ENCODE measurements at places on chromosomes 6 and 20. TPM values are rescaled to one million over a fixed set of nuclear protein-coding genes. Genes with fewer than 3 reads are reported as not detected.

- no peak for DNase-seq
Observed at GRCh38 chr20:17887331-17888030, 81.1 kb downstream of the SNX5 start.

DNA sequence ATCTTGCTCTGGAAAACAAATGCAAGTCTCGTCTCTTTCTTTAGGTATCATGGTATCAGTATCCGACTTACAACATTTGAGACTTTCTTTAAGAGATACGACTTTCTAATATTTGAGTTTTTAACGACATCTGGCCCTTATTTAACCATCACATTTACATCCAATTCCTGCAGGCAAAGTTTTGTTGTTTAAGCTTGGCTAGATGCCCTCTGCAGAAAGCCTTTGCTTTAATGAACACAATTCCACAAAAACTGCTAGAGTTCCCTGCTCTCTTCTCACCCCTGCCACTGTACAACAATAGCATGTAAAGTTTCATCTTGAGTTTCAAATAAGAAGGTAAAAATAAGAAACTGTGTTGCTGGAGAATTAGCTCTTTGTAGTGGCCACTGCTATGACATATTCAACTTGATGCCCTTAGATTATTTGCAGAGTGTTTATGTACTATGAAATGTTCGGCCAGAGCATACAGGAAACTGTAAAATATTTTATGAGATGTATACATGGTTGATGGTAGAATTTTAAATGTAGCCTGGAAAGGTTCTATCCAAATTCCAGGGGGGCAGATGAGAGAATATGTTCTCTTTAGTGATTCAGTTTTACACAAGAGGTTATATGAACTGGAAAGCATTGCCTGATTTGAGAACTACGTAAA is 438.6 kb downstream of the CDC5L start:
- DNase-seq: no peak

DNA sequence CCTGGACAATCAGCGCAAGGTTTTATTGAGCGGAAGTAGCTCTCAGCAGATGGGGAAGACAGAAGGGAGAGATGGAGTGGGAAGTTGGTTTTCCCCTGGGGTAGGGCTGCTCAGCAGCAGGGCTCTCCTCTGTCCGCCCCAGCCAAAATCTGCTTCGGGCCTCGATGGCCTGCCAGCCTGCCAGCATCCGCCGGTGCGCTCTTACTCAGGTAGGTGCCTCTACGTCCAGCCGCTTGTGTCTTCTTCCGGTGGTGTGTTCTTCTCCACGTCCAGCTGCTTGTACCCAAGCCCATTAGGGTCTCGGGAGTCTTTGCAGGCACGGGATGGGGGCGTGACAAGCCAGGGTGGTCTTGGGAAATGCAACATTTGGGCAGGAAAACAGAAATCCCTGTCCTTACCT is 1340.0 kb upstream of the MAP3K7 start:
- DNase-seq: no peak

DNA sequence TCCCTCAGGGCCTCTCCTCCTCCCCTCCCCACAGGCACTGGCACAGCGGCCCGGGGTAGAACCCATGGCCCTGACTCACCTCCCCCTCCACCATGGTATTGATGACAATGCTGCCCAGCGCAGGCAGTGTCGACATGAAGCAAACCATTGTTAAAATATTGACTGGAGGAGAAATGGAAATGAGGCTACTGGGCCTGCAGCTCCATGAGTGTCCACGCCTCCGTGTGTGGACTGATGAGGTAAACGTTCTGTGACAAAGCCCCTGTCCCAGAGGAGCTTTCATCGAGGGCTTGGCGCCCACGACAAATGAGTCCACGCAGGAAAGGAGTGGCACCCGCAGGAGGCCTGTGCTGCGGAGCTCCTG is 402.7 kb downstream of the TAF4 start:
- no peak for DNase-seq

The KIF6 gene
- polyA plus RNA-seq: 0.39 TPM

DNA sequence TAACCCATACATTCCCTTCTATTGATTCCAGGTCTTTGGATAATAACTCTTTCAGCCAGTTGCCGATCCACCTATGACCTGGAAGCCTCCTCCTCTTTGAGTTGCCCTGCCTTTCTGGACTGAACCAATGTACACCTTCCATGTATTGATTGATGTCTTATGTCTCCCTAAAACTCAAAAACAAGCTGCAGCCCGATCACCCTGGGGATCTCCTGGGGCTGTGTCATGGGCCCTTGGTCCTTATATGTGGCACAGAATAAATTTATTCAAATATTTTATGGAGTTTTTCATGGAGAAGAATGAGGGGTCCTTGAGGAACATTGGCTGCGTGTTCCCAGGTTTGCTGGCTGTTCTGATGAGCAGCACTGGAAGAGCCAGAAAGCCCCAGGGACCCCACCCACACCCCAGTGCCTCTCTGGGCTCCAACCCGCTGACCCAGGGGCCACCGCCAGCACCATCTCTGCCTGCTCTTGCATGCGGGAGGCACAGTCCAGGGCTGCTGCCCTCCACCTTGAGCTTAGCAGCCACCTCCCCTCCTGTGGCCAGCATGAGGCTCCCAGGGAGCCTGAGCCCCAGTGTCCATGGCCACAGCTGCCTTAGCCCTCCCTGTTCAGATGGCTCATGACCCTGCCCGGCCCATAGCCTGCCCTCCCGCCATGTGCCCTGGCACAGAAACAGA is 36.5 kb upstream of the CST7 start:
- no peak for DNase-seq

The VGLL2 gene
- polyA plus RNA-seq: not detected

DNA sequence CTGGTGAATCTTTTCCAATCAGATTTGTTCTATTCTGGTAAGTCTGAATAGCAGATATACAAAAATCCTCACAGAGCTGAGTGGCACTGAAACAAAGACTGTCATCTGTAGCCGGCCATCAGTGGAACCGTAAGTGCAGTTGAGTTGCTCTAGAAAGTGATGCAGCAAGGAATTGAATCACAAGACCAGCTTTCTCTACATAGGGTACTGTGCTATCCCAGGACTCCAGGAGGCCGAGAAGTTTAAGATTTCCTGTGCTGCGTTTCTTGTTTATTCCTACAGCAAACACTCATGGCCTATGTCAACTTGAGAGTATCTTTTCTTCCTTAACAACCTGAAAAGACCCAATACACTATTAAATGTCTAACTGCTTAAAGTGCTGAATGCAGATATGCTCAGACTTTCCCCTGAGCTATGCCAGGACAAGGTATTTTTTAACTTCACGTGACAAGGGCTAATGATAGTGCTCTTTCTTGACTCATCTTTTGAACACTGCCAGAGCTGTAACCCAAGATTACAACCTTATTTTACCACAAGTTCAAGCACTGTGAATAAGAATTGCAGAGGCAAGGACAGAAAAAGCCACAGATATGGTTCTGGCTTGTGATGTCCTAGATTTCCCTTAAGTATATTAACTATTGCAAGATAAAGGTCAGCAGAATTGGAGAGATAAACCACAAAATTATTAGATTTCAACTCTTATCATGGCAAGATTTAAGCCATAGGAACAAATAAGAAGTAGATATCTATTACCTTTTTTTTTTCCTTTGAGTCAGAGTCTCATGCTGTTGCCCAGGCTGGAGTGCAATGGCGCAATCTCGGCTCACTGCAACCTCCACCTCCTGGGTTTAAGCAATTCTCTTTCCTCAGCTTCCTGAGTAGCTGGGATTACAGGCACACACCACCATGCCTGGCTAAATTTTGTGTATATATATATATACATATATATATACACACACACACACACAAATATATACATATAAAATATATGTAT is 71.6 kb downstream of the GJA1 start:
- DNase-seq: no peak

GRCh38 chr6:135451617-135452190 is 45.8 kb downstream of the AHI1 start:
- DNase-seq: no peak

GRCh38 chr6:156658966-156659821 is 118.0 kb upstream of the ARID1B start:
- no peak for DNase-seq

The LTB gene
- 0.33 TPM for polyA plus RNA-seq

The UNC93A gene
- not detected for polyA plus RNA-seq

- DNase-seq: no peak
Observed at GRCh38 chr6:13838616-13839015, 24.3 kb upstream of the MCUR1 start.

- DNase-seq: no peak
Observed at GRCh38 chr20:6295867-6296256, 173.0 kb upstream of the FERMT1 start.

DNA sequence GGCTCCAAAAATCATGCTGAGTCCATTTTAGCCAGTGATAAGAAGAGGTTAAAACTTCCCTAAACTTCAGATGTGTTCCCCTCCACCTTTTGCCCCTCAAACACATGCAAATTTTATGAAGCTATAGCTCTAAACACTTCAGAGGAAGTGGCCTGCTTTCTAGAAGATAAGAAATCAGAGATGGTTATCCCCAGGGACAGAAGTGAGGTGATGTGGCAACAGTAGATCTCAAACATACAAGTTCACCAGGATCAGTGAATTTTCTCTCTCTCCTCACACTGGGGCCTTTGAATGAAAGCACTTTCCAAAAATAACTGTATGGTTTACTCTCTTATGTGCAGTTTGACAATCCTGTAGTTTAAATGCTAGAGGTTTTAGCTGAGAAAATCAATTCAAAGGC is 332.0 kb downstream of the BTBD9 start:
- DNase-seq: no peak

GRCh38 chr20:6637160-6637579 is 130.3 kb upstream of the BMP2 start:
- no peak for DNase-seq

The LPIN3 gene
- 14.4 TPM for polyA plus RNA-seq

DNA sequence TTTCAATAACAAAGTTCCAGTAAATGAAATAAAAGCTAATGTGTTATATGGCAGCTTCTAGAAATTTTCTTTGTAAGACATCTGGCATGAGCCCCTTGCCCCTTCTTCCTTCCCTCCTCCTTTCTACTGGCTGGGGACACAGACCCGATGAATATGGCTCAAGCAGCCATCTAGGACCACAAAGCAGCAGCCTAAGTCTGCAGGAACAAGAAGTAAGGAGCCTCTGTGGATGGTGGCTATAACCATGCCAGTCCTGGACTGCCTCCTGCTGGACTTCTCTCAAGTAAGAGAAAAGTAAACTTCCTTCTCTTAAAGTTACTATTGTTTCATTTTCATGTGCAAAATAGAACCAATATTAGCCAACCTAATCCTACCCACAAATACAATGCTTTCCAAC is 114.9 kb upstream of the DST start:
- no peak for DNase-seq

DNA sequence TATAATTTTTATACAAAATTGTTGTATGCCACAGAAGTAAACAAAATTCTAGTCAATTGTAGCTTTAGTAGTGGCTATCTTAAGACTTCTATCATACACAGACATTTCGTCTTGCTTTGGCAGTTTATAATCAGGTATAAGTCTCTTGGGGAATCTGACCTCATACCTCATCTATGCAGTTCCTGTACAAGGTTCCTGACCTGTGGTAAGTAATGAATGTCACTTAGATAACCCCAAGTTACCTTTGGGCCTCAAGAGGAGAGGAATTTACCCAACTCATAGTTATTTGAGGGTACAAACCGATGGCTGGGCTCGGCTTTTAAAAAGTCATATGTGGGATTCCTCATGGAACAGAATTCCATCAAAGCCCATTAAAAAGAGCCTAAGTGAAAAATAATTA is 58.8 kb upstream of the UNC93A start:
- DNase-seq: no peak

The CST4 gene
- not detected for polyA plus RNA-seq

GRCh38 chr6:5997420-5997987 is 9.2 kb downstream of the NRN1 start:
- DNase-seq: no peak

DNA sequence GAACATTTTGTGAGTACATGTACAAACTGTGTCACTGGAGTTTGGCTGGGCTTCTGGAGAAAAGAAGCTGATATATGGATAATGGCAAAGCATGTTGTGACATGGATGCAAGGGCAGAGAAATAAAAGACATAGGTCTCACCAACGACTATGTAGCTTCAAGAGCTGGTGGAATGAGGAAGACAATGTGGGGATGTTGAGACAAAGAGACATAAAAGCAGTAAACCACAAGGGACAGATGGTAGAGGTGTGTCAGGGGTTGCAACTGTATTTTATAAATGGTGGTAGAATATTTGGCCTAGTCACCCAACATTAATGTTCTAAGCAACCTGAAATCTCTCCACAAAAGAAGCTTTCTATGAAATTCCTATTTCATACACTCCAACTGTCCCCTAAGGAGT is 199.0 kb downstream of the KCNQ5 start:
- no peak for DNase-seq

GRCh38 chr6:35573495-35574110 is 60.9 kb upstream of the TULP1 start:
- DNase-seq: no peak

DNA sequence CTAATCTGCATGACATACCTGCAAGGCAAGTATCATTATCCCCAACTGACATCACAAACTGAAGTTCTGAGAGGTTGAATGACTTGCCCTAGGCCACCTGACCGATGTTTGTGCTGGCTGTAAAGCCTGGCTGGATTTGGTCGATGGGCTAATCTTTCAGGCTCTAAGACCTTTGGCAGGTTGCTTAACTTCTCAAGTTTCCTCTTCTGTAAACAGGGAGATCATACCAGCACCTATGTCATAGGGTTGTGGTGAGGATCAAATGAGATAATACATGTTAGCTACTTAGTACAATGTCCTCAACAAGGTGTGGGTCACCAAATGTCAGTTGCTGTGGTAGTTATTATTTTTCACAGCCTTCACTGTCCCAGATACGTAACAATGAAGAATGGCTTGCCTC is 14.2 kb downstream of the ANKRD66 start:
- no peak for DNase-seq

DNA sequence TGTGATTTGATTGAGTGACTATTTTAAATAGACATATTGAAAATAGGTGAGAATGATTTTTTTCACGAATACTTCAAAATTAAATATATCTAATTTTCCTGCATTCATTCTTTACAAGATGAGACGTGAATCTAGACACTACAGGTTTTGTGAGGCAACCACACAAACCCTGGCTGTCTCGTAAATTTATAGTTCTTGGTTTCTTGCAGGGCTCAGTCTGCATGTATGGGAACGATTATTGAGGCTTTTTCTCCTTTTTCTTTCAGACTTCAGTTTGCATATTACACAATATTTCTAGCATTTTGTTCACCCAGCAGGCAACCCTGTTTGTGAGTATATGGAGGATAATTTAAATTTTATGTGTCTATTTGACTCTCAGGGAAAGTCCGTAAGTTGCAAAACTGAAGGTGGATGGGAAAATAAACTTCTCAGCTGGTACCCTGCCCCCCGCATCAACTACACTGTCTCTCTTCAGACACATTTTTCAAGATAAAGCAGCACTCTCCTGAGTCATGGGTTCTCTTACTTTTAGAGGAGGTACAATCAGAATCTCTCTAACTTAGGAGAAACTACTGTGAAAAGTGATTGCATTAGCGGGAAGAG is 1349.3 kb downstream of the GRIK2 start:
- no peak for DNase-seq

The EFCAB8 gene
- not detected for polyA plus RNA-seq

DNA sequence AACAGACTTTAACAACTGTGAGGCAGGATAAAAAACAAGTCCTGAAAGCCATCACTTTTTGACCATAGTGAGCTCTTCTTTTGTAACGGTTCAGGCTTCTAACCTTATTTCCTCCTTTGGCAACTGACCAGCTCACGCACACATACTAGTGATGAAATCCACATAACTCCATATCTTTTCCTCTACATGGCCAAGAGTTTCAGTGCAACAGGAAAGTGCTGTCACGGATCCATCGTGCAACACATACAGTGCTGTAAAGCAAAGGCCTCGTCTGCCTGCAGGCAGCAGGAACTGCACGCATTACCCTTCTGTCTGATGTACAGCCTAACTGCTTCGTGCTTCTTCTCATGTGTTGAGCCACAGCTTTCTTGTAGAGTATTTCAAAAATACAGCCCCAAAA is 108.5 kb downstream of the EPM2A start:
- DNase-seq: no peak

Data from A549 (cell line).